Glutamatergic neuron (in vitro differentiated cells): ENCODE measurements at places on chromosomes 3 and 15.

- DNase-seq = no peak
These were observed 198.2 kb downstream of the NECTIN3 start for GRCh38 chr3:111269777-111270176.

DNA sequence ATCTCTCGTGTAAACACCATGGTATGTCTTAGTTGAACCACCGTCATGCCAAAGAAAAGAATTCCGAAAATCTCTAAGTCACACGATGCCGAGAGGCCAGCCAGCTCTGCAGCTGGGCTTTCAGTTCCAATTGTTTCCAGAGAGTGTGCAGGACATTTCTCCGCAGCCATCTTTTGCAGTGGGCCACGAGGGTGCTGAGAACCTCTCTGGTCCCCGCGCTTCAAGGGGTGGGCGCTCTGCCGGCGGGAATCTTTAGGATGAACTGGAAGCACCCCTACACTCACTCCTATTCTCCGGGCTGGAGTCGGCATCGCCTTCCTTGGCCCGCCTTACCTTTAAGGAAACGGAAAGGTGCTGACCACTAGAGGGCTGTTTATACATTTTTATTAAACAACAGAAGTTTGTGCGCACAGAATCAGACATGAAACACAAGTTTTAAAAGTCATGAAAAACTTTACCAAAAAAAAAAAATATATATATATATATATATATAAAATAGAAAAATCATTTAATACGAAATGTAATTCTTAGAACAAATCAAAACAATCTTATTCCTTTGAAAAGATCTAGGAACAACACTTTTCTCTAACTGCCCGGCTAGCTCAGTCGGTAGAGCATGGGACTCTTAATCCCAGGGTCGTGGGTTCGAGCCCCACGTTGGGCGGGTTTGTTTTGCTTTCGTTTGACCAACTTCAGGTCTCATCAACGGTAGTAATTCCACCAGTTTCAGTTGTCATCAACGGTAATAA, 12.5 kb upstream of the MORF4L1 start:
- peak; percentile 74 for DNase-seq

DNA sequence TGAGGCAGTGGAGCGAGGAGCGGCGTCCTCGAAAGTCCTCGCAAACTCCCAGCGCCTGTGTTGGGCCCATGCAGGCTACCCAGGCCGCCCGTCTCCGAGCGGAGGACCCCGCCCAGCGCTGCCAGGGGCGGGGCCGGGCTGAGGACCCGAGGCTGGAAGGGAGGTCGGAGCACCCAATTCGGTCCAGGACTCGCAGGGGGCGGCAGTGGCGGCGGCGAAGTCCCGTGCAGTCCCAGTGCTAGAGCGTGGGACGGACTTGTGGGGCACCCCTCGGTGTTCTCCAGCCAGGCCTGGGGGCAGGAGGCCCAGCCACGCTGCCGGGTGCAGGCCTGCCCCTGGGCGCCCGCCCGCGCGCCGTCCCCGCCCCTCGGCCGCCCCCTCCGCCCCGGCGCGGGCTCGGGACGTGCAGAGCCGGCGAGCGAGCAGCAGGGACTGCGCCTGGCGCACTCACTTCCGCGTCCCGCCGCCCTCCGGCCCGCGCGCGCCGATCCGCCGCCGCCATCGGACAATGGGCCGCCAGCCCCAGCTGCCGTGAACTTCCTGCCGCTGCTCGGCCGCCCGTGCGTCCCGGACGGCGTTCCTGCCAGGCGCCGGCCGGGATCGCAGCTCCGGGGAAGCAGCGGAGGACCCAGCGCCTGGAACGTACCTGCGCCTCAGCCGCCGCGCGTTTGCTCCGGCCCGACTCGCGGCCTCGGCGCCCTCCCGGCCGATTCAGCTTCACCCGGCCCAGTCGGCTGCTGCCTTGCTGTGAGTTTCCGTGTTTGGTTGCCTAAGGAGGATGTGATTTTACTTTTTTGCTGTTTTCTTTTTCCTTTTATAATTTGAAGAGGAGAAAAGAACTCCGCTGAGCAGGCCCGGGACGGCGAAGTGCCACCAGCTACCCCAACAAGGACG, 596 bp upstream of the LIMD1 start:
- DNase-seq = peak; percentile 68

GRCh38 chr3:46242120-46242519, at the start of gene CCR3:
CCR3 (plus strand) TSS chr3:46242460; CDS start chr3:46265159, 22,699 bp downstream.
- DNase-seq = no peak

DNA sequence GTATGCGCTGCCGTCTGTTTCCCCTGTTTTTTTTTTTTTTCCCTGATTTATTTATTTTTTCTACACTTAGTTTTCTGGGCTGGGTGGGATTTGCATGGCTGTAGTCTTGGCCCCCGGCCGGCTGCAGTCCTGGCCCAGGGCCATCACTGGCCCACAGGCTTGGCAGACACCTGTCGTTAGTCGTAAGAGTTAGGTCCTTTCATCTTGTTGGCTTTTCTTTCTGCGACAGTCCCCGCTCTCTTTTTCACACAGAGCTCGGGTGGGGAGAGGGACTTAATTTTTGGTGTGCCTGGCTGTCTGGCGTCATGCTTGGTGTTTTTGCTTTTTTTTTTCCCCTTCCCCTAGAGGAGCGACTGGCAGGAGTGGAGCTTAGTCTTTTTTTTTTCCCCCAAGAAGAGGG, 183.4 kb downstream of the KLF13 start:
- no peak for DNase-seq

DNA sequence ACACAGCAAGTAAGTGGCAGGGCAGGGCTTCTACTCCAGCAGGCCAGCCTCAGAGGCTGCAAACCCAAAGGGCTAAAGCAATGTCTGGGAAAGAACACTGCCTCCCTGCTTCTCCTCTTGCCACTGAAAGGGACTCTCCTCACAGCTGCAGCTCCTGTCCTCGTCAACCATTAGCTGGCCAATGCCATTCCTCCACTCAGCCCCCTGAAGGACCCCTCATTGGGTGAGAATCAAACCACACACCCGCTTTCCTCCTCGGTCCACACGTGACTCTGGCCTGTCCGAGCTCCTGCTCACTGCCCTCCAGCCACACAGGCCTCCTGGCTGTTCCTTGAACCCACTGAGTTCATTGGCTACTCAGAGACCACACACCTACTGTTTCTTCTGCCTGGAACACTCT, 253.7 kb upstream of the TLE3 start:
- DNase-seq = no peak

GRCh38 chr15:89993349-89993748, 7.8 kb upstream of the ZNF710 start:
- DNase-seq = no peak

GRCh38 chr3:171028025-171028778, 1.7 kb upstream of the SLC2A2 start:
- DNase-seq = peak; percentile 40

- DNase-seq = no peak
These were observed 460.0 kb upstream of the TBL1XR1 start for GRCh38 chr3:177657243-177657642.

DNA sequence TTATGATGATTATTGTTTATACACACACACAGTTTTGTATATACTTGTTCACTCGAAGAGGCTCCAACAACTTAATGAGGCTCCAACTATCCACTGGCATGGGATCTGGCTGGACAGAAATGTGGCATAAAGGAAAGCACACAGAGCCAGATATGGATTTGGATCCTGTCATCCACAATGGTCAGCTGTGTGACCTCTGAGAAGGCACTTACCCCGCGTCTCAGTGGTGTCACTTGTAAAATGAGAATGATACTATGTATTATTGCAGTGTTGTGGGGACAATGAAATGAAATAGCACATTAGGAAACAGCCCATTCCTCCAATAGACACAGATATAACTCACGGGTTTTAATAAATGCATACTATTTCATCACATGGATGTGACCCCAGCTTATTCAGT, 42.2 kb downstream of the PDZRN3 start:
- DNase-seq = no peak

- no peak for DNase-seq
These were observed 52.6 kb upstream of the MYO5C start for GRCh38 chr15:52348056-52348745.

GRCh38 chr3:39548282-39548681, 80.8 kb downstream of the MOBP start:
- DNase-seq = no peak

DNA sequence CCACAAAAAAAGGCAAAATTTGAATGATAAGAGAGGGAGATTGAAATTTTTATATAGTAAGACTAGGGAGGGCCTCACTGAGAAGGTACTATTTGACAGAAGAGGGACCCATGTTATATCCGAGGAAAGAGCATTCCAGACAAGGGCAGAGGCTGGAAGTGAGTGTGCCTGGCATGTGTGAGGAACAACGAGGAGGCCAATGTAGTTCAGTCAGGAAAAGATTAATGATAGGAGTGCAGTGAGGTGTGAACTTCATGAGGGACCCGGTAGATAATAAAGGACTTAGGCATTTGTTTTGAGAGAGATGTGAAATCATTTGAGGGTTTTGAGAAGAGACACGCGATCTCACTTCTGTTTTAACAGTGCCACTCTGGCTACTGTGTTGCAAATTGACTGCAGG, 36.3 kb downstream of the ASTE1 start:
- DNase-seq = no peak

DNA sequence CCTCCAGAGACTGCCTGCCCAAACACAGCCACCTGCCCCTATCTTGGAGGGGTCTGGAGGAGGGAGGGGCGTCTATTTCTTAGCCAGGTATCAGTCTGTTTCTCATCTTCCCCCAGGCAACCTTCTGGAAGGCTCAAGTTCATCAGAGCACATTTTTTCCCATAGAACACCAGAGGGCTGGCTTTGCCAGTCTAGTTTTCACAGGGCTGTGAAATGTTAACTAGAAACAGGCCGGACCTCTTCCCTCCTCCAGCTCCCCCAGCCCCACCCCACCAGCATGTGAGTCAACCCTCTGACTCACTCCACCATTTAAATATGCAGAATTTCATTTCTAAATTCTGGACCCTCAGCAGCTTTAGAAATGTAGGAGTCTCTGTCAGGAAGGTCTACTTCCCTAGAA, 66.9 kb downstream of the SLCO2A1 start:
- DNase-seq = no peak

DNA sequence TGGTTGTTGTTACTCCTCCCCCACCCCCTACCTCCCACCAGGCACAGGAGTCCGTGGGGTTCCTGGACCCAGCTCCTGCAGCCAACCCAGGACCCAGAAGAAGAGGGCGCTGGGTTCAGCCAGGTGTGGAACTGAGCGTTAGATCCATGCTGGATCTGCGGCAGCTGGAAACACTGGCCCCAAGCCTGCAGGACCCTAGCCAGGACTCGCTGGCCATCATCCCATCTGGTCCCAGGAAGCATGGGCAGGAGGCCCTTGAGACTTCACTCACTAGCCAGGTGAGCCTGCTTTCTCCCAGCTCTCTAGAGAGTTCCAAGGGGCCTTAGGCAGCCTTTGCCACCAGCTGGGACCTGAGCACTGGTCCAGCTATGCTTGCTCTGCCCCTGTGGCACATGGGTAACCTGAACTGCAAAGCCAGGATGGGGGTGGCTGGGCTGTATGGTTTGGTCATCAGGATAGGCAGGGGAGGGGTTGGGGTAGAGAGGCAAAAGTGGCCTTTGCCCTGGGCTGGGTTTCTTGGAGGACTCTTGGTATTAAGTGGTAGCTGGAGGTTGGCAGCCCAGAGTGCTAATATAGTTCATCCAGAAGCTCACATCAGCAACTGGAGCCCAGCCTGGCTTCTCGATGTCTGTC, 7.0 kb upstream of the JMJD7 start:
- no peak for DNase-seq

- no peak for DNase-seq
These were observed 84.8 kb downstream of the PPCDC start for GRCh38 chr15:75107908-75108838.

GRCh38 chr3:124456506-124456905, 273.7 kb upstream of the UMPS start:
- no peak for DNase-seq

- DNase-seq = no peak
These were observed 221.2 kb downstream of the NLGN1 start for GRCh38 chr3:173618703-173619102.

DNA sequence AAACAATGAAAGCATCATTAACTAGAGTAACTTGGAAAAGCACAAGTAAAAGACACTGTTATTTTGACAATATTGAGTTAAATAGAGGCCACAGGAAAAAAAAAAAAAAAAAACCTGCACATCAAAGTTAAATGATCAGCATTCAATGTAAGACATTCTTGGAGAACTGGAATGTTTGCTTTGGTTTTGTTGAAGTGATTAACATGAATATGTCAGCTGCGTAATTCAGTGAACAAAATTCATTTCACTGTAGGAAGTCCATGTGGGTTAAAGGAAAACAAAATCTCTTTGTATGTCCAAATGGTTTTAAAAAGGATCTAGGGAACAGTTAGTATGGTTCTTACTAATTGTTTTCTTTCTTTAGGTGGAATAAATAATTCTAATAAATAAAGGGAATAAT, 252.8 kb upstream of the CNTN6 start:
- DNase-seq = no peak

DNA sequence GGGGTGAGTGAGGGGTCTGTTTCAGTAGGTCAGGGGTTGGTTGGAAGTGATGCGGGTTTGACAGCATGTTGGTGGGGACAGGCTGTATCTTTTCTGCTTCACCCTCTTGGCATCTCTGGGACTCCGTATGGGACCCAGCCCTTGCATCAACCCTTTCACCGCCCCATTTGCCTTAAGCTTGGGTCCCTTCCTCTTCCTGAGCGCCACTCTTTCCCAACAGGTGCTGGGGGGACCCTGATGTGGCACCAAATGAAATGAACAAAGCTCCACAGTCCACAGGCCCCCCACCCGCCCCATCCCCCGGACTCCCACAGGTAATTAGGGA, 1.1 kb downstream of the EIF4G1 start:
- no peak for DNase-seq

- no peak for DNase-seq
These were observed 4.4 kb upstream of the IQSEC1 start for GRCh38 chr3:13077431-13078162.

DNA sequence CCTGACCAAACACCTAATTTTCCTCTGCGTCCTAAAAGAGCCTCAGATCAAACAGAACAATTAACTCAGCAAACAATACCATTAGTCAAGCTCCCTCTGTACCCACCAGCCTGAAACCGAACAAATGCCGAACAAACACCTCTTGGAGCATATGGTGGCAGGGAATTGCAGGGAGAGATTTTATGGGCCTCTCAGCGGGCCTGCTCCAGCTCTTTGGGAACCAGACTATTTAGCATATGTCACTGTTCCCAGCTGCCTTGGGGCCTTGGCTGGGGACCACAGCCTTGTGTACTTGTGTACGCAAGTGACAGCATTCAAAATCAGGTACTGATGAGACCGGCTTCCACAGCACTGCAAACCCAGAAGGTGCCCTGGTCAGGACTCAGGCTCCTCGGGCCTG, 388.8 kb upstream of the PPP2R3A start:
- peak; percentile 38 for DNase-seq

GRCh38 chr3:141894524-141895176, 18.2 kb downstream of the ATP1B3 start:
- no peak for DNase-seq

GRCh38 chr3:32880225-32880624, 62.4 kb downstream of the TRIM71 start:
- no peak for DNase-seq

- DNase-seq = no peak
These were observed 76.2 kb downstream of the IMPG2 start for GRCh38 chr3:101244212-101244575.

DNA sequence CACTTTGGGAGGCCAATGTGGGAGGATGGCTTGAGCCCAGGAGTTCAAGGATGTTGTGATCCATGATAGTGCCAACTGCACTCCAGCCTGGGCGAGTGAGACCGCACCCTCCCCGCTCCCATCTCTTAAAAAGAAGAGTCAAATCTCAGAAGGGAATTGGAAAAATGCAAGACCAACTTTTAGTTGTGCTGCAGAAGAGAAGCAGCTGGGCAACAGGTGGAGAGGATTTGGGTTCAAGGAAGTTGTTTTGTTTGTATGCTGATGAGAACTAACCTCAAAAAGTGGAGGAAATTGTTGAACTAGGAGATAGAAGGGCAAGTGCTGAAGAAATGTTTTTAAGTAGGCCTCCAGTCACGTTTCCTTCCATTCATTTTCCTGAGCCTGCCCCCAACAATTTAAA, 12.8 kb upstream of the PDCD7 start:
- DNase-seq = no peak
